ENCODE measurements at places on chromosomes 11 and 22.
A peak's percentile ranks its signal among the peaks of the same experiment; 100 is the strongest.

- no peak for DNase-seq
These were observed 82.1 kb downstream of the CECR2 start for GRCh38 chr22:17451316-17451715.

GRCh38 chr11:67022341-67022933 is 497 bp upstream of the SYT12 start:
- peak; percentile 20 for DNase-seq

GRCh38 chr11:72326151-72326848 is 82.3 kb upstream of the PHOX2A start:
- no peak for DNase-seq

DNA sequence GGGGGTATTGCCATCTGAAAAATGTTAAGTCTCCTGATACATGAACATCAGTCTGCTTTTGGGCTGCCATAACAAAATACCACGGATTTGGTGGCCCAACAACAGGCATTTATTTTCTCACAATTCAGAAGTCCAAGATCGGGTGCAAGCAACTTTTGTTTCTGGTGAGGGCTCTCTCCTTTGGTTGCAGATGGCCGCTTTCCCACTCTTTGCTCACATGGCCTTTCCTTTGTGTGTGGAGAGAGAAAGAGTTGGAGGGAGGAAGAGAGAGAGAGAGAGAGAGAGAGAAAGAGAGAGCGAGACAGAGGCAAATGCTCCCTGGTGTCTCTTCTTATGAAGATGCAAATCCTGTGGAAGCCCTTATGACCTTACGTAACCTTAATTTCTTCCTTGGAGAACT is 2.5 kb upstream of the KRTAP5-2 start:
- DNase-seq: no peak

- no peak for DNase-seq
These were observed 43.8 kb downstream of the TRIOBP start for GRCh38 chr22:37740455-37741311.

DNA sequence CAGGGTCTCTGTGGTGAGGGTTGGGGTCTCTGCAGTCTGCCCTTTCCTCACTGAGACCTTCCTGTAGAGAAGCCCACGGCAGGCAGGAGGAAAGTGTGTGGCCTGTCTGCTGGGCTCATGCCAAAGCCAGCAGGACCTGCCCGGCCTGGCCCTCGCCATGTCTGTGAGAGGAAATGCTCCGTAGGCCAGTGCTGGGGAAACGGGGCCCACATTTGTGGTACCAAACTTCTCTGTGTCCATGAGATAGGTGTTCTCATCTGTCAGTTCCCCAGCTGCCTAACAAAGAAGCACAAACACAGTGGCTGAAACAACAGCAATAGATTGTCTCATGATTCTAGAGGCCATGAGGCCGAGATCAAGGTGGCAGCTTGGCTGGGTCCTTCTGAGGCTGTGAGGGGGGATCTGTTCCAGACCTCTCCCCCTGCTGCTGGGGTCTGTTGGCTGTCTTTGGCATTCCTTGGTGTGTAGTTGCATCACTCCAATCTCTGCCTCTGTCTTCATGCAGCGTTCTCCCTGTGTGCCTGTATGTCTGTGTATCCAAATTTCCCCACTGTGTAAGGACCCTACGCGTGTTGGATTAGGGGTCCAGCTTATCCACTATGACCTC is 772.5 kb downstream of the TBC1D22A start:
- DNase-seq: no peak

DNA sequence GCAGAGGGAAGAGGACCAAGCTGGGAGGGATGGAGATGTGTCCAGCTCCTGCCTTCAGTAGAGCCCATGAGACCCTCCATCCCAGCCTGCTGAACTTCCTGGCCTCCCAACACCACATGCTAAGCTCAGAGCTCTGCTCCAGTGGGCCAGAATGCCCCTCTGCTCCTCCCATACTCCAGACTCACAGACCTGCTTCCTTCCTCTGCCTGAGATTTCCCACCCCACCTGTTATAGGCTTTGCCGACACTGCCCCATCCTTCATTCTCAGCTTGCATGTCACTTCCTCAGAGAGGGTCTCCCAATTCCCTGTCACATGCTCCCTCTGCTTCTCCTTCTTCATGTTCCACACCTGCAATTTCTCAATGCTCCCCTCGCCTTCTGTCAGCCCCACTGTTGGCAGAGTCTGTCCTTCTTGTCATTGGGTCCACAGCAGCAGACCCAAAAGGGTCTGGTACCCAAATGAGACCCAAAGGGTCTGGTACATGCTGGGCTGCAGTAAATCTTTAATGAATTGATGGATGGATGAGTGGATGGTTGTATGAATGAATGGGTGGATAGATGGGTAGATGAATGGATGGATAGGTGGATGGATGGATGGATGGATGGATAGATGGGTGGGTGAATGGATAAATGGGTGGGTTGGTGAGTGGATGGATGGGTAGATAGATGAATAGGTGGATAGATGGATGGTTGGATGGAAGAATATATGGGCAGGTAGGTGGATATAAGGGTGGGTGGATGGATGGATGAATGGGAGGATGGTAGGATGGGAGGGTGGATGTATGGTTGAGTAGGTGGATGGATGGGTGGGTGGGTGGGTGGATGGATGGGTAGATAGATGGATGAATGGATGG is 105.3 kb upstream of the FGF3 start:
- DNase-seq: no peak

All from NB4 (cell line).